Spinal cord (tissue), 10 donors: ENCODE measurements at places on chromosomes 2 and 18. TPM values are rescaled to one million over a fixed set of nuclear protein-coding genes. Genes with fewer than 3 reads are reported as not detected.
A peak's percentile ranks its signal among the peaks of the same experiment; 100 is the strongest.

RRM2 gene
- 16.6 TPM for total RNA-seq

KYNU gene
- total RNA-seq = 1.4 TPM

MC5R gene
- total RNA-seq = 0.30 TPM

DNA sequence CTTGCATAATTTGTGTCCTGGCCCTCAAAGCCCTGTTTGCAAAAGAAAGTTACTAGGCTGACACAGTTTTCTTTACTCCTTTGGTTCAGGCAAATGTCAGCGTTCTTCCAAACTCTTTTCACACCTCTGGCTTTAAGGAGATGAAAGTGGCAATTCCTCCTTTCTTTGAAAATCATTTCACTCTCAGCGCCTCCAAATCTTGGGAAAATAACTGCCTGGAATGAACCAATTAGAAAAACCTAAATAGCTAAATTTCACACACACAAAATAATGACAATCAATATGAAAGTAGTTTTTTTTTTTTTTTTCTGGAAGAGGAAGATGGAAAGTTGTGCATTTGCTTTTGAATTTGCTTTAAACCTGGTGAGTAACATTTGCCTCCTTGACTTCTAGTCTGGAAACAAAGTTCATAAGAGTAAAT is 1.7 kb downstream of the MEIS1 start:
- H3K36me3 ChIP-seq = peaks cover 18% of the 10 kb centered on the region
- H3K27ac ChIP-seq = peak overlapping the region; percentile 81

- H3K27me3 ChIP-seq = no peaks in the 10 kb centered on the region
- no peak overlapping the region for H3K27ac ChIP-seq
- no peaks in the 10 kb centered on the region for H3K36me3 ChIP-seq
These were observed 605 bp downstream of the SLC9A4 start for GRCh38 chr2:102473631-102474030.

GRCh38 chr2:197940382-197940781 is 136.0 kb downstream of the PLCL1 start:
- peak; percentile 51 for DNase-seq
- no peak overlapping the region for H3K27ac ChIP-seq
- no peaks in the 10 kb centered on the region for H3K4me1 ChIP-seq
- no peaks in the 10 kb centered on the region for H3K27me3 ChIP-seq
- no peak overlapping the region for H3K4me3 ChIP-seq
- no peaks in the 10 kb centered on the region for H3K36me3 ChIP-seq

DNA sequence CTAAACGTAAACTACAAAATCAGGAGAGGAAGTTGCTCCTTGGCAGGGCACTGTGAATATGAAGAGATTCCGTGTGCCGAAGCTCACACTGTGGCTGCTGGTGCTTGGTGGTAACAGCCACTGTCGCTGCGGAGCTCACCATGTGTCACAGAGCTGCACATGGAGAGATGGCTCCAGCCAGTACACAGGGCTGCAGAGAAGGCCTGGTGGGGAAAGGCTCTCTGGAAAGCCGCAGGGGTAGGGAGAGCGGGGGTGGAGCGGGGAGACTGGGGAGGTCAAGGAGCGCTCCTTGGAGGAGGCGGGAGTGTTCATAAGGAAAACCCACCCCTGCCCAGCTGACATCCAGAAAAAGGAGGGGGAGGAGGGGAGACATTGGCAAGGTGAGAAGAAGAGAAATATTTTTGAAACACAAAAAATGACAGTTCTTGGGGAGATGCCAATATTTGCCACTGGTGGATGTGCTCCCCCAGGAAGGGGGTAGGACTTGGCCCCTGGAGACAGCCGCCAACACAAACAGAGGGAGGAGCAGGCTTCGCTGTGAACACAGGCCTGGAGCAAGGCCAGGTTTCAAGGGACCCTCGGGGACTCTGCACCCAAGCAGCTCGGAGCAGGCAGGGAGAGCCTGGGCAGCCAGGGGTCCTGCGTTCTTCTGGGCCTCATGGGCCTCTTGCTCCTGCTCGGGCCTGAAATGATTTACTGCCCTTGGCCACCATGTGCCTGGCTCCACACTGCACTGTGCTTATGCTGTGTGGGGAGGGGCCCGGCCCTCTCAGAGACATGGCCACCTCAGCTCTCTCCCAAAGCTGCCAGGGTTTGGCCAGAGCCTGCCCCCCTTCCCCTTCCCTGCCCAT is 102.6 kb upstream of the GLI2 start:
- peaks cover 12% of the 10 kb centered on the region for H3K4me1 ChIP-seq
- peaks cover 2% of the 10 kb centered on the region for H3K27me3 ChIP-seq
- DNase-seq = no peak
- H3K4me3 ChIP-seq = no peak overlapping the region

DNA sequence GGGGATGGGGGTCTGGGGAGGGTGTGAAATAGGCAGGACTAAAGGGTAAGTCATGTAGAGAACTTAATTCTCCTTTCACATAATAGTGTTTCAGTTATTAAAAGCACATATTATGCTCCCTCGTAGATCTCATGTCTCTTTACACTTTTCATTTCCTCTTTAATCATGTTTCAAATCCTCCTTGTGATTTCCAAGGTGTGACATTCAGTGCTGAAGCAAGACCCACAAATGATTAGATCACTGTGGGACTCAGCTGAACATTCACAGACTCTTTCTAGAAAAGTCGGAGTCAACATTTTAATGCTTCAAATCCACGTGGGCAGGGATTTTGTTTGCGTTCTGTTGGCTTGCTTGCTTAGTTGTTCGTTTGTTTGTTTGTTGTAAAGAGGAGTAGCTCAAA is 34.7 kb upstream of the CALCRL start:
- no peaks in the 10 kb centered on the region for H3K27me3 ChIP-seq
- H3K36me3 ChIP-seq = no peaks in the 10 kb centered on the region
- DNase-seq = no peak
- H3K4me1 ChIP-seq = no peaks in the 10 kb centered on the region
- H3K4me3 ChIP-seq = no peak overlapping the region

GRCh38 chr2:207042841-207043240 is 103.5 kb downstream of the CPO start:
- no peaks in the 10 kb centered on the region for H3K27me3 ChIP-seq
- H3K27ac ChIP-seq = no peak overlapping the region
- no peak for DNase-seq
- no peak overlapping the region for H3K4me3 ChIP-seq

DNA sequence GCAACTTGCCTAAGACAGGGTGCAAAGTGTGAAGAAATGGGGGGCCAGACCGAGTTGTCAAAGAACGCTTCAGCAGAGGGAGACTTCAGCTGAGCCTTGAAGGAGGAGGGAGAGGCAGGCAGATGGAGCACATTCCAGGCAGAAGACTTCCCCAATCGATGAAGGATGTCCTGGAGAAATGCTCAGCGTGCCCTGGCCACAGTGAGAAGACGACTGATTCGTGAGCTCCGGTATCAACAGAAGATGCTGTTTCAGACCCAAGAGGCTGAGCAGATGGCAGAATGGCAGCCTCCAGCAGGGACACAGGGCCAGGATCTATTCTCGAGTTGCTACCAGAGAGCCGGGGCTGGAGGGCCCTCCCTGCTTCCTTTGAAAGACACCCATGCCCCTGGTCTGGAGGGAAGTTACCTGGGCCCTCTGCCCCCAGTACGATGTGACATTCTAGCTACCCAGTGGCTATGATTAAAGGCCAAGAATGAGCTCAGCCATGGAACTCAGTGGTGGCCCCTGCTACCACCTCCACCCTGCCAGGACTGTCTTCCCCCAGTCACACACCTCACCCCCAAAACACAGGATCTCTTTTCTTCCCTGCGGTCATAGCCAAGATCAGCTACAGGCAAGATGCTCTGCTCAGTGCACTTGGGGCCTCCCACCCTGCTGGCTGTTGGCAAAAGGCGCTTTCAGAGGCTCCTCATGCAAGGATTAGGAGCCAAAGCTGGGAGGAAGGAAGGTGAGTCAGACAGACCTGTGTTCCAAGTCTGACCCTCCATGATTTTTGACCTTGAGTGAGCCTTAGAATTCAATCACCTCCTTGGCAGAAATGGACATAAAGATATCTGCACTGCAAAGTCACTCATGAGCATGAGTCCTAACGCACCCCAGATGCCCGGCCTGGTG is 84.3 kb downstream of the TFCP2L1 start:
- no peak for DNase-seq
- H3K27ac ChIP-seq = no peak overlapping the region
- H3K4me1 ChIP-seq = peaks cover 21% of the 10 kb centered on the region
- no peak overlapping the region for H3K4me3 ChIP-seq
- H3K36me3 ChIP-seq = no peaks in the 10 kb centered on the region
- H3K27me3 ChIP-seq = no peaks in the 10 kb centered on the region

DNA sequence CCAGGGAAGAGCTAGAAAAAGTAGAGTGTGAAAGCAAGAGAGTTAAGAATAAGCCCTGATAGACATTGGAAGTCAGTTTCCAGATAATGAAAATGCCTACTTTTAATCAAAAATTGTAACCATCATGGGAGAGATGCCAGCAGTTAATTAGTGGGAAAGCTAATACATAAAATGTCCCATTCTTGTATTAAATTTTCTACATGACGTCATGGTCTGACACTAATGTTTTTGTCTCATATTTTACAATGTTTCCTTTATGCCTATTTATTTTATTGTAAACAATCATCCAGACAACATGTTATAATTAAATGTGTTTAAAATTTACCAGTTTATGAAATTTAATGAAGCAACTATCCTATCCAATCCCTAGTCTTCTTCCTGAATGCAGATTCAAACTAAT is 26.3 kb upstream of the CCDC178 start:
- no peaks in the 10 kb centered on the region for H3K27me3 ChIP-seq
- no peaks in the 10 kb centered on the region for H3K4me1 ChIP-seq
- DNase-seq = no peak
- H3K36me3 ChIP-seq = no peaks in the 10 kb centered on the region

DNA sequence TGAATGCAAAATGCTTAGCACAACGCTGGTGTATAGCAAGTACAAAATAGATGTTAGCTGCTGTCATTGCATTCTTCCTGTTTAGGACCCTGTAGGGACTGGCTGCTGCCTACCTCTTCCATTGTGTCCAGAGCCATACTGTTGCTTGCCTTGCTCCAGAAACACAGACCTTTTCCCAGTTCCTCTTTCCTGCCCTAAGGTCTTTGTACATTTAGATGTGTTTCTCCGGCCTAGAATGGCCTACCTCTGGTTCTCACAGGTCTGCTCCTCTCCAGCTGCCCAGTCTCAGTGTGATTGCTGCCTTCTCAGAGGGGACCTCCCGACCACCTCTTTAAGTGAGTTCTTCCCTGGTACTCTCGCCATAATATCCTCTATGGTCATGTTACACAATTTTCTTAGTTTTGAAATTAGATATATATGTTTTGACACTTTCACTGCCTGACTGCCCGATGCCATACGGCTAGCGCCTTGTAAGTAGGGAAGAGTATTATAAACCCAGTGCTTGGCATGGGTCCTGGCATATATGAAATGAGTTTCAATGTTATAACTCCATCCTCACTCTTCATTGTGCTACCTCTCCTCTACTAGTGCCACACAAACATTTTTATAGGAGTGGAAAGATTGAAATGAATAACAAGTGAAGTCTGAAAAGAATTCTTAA is 48.3 kb downstream of the RFTN2 start:
- peaks cover 5% of the 10 kb centered on the region for H3K4me1 ChIP-seq
- no peaks in the 10 kb centered on the region for H3K27me3 ChIP-seq
- H3K36me3 ChIP-seq = peaks cover 10% of the 10 kb centered on the region
- H3K4me3 ChIP-seq = no peak overlapping the region
- H3K27ac ChIP-seq = peak overlapping the region; percentile 84
- DNase-seq = no peak

- no peak overlapping the region for H3K27ac ChIP-seq
- H3K4me3 ChIP-seq = no peak overlapping the region
- H3K36me3 ChIP-seq = no peaks in the 10 kb centered on the region
These were observed 119.0 kb downstream of the ARL4C start for GRCh38 chr2:234377761-234378391.

DNA sequence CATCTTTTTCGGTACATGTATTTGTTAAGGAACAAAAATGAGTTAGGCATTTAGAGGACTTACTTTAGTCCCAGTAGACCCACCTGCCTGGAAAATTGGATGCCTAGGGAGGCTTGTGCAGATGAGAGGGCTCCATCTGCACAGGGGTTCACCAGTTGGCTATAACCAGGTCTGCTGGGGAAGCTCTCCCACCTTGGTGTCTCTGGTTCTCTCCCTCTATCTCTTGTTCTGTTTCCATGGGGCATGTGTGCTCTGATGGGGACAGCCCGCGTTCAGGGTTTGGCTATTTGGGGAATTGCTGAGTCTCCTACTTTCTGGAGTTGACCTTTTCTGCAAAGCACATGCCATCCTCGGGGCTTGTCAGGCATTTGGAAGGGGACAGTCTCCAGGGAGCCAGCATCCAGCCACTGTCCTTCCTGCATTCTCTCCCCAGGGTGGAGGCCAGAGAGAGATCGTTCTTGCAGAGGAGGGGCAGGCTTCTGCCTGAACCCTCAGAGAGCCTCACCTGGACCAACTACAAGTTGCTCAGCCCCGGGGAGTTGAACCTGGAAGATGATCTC is 157.3 kb downstream of the KLHL29 start:
- peaks cover 3% of the 10 kb centered on the region for H3K36me3 ChIP-seq
- no peak for DNase-seq
- no peak overlapping the region for H3K4me3 ChIP-seq

- no peaks in the 10 kb centered on the region for H3K27me3 ChIP-seq
- no peak overlapping the region for H3K4me3 ChIP-seq
- H3K4me1 ChIP-seq = no peaks in the 10 kb centered on the region
- H3K27ac ChIP-seq = no peak overlapping the region
- no peak for DNase-seq
These were observed 948.3 kb upstream of the GYPC start for GRCh38 chr2:125707611-125708010.

DNA sequence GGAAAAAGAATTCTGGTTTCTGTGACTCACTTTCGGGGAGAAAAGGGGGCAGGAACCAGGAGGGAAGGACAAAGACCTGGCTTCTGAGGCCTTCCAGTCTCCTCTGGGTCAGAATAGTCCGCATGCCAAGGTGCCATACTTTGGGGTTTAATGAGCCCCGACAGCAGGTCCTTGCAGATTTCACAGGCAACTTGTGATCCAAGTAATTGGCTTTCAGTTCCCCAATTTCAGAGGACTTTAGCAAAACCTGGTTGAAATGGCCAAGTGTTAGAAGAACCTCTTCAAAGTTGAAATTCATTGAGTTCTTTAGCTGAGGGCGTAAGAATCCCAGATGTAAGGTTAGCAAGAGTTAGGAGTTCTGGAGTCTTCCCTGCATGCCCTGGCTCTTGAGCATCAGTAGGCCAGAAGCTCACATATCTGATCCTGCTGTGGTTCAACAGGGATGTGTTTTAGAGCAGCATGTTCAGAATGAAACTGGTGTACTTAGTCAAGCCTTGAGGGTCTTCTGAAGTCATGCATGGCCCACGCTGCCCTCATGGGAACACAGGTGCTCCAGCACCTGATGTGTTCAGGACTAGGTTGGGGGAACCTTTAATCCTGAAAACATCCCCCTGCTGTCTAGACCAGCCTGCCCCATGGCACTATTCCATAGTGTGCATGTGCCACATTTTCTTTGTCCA is 143.0 kb downstream of the NUP35 start:
- H3K4me3 ChIP-seq = no peak overlapping the region
- H3K27me3 ChIP-seq = no peaks in the 10 kb centered on the region
- no peaks in the 10 kb centered on the region for H3K4me1 ChIP-seq
- H3K27ac ChIP-seq = no peak overlapping the region
- H3K36me3 ChIP-seq = no peaks in the 10 kb centered on the region
- no peak for DNase-seq

- H3K4me3 ChIP-seq = no peak overlapping the region
- DNase-seq = no peak
- no peak overlapping the region for H3K27ac ChIP-seq
- peaks cover 14% of the 10 kb centered on the region for H3K4me1 ChIP-seq
These were observed 58.8 kb upstream of the CAPN13 start for GRCh38 chr2:30865892-30866681.

- no peaks in the 10 kb centered on the region for H3K27me3 ChIP-seq
- H3K36me3 ChIP-seq = no peaks in the 10 kb centered on the region
These were observed 639.9 kb downstream of the LRP1B start for GRCh38 chr2:141490886-141491285.
